ENCODE measurements at places on chromosomes 7 and 10.

GRCh38 chr10:7432884-7433726 lies 22.3 kb upstream of the SFMBT2 start:
- no peak for DNase-seq

- no peak for DNase-seq
These were observed 8.9 kb upstream of the CUBN start for GRCh38 chr10:17138460-17139042.

- no peak for DNase-seq
These were observed 10.0 kb downstream of the MTURN start for GRCh38 chr7:30144657-30145306.

- no peak for DNase-seq
These were observed 80.4 kb upstream of the GPR26 start for GRCh38 chr10:123585477-123586445.

- no peak for DNase-seq
These were observed 997.3 kb downstream of the REEP3 start for GRCh38 chr10:64518456-64518855.

GRCh38 chr7:130444234-130444633 lies 3.4 kb upstream of the CEP41 start:
- no peak for DNase-seq

DNA sequence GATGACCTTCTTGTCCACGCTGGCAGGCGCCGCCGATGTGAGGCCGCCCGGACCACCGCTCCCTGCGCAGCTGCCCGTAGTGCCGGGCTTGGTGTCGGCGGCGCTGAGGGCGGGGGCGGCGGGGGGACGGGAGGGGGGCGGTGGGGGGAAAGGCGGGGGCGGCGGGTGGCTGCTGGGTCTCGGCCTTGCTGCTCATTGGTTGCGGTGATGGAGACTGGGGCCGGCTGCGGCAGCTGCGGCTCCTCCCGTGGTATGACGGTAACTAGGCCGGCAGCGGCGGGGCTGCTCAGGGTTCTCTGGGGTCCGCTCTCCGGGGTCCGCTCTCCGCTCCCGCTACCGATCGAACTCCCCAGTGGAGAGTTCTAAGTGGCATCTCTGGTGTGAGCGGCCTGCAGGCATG lies 1.8 kb upstream of the EFCAB10 start:
- DNase-seq = no peak

GRCh38 chr7:44761207-44762161 lies 12.8 kb downstream of the ZMIZ2 start:
- DNase-seq = no peak

DNA sequence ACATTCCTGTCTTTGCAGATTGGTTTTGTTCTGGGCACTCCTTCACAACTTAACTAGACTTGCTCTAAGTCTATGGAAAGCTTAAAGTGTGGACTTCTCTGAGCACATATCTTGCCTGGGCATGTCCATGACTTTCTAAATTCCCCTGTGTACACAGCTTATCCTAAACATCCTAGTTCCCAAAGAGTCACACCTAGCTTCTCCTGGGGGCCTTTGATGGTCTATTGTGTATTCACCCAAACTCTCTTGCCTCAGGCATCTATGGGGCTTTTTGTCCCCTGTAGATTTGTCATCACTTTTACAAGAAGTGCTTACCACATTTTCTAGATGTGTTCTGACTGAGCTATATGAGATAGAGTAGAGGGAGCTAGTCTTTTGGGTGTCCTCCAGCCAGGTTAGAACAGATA lies 12.2 kb upstream of the ZNF488 start:
- DNase-seq = no peak

DNA sequence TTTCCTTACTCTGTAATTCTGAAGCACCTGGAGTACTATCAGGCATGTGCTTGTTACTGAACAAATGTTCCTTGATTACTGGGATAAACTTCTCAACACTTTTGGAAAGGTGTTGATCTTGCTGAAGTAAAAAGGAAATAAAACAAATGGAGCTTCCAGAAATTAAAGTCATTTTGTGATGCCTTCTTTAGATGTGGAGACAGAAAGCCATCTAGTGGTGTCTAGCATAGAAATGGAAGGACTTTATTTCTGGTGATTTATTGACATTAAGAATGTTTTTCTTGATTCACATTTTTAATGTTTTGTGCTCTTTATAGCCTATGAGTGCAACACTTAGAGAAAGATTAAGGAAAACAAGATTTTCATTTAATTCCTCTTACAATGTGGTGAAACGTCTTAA lies 1.4 kb downstream of the SFR1 start:
- DNase-seq = peak; percentile 24

DNA sequence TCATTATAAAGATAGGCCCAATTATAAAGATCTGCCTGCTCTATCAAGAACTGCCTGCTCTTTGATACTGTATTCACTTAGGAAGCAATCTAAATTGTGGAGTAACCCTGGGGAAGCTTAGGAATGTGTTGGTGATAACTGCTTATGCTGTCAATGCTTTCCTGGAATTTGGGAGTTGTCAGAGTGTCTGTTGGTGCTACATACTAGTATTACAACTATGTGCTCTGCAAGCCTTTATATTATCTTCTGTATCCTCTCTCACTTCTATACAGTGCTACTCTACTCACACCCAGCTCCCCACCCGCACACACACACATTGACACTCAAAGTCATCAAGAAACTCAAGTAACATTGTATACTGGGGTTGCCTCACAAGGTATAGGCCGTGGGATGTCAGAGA lies 6.1 kb downstream of the ZNF277 start:
- DNase-seq = no peak

DNA sequence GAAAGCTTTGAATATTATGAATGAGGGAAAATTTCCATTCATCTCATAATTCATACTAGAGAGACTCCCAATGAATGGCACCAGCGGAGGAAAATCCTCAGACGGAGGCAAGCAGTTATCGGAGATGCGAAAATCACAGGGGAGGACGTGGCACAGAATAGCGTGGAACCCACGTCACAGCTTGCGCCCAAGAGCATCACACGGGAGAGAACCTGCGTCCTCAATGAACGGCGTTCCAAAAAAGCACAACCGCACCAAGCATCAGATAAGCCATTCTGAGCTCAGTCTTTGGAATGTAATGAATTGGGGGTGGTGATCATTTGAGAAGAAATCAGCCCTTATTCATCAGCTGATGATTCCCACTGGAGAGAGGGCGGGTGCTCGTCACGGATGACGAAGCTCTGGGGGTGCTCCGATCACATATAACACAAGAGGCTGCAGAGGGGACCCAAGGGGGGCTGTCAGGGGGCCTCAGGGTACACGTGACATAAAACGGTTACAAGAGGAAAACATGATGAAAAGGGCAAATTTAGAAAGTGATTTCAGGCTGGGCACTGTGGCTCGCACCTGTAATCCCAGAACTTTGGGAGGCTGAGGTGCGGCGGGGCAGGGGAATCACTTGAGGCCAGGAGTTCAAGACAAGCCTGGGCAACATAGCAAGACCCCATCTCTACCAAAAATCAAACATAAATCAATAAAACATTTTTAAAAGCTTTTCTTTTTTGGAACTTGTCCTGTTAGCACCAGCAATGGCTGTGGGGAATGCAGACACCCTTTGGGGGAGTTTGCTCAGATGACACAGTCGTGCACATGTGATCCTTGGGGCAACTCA lies 33.8 kb upstream of the FIS1 start:
- no peak for DNase-seq

DNA sequence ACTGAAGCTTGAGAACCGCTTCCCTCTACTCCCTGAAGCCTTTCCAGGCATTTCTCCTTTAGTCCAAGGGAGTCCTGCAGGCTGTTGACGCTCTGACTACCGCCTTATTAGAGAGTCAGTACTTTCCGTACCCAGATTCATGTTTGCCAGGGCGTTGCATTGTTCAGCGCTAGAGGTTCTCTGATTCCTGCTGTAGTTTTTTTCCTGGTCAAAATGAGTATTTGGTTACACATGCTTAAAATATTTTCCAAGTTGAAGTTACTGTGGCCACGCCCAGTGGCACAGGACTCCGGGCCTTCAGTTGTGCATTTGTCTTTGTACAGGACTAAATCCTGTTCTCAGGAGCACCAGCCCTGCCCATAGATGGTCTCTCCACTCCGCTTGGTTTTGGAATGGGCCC lies 7.9 kb downstream of the MTURN start:
- no peak for DNase-seq

DNA sequence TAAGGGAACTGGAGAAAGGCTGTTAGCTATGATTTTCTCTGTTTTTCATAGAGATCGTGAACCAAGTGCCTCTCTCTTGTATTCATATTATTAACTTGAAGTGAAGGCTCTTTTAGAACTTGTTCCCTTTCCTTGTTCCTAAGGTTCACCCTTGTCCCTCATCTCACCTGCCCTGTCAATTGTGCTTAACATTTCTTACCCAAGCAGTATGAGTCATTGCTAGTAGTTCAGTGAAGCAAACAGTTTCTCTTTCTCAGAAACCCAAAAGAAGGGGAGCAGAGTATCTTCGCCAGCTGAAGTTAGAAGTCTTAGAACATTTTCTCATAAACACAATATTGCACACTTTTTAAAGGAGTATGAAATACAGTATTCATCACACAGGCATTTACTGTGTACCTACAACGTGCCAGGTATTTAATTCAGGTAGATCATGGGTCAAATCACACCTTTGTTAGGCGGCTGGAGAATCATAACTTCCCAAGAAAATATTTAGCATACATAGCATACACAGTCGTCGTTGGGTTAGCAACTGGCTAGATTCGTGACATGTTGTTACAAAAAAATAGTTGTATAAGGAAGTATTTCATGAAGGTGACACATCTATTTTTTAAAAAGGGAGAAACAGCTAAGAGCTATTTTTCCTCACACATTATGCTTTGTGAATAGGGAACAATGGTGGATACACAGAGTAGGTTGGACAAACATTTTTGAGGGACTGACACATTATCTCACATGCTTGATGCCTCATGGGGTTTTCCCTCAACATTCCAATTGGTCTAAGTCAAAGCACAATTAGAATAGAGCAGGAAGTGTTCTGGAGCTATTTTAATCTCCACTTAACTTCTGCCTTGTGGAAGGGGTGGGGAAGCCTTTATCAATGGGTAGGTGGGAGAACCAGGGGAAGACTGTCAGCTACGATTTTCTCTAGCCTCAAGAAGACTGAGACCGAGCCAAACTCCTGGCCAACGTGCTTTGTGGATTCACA lies 13.2 kb downstream of the HDAC9 start:
- DNase-seq = peak; percentile 44

- no peak for DNase-seq
These were observed 338.6 kb upstream of the NFE2L3 start for GRCh38 chr7:25813381-25813780.

GRCh38 chr7:27165089-27165995 lies at the start of gene HOXA9:
Gene HOXA9 (minus strand): TSS chr7:27165537. CDS start chr7:27165457, 80 bp downstream.
- no peak for DNase-seq

DNA sequence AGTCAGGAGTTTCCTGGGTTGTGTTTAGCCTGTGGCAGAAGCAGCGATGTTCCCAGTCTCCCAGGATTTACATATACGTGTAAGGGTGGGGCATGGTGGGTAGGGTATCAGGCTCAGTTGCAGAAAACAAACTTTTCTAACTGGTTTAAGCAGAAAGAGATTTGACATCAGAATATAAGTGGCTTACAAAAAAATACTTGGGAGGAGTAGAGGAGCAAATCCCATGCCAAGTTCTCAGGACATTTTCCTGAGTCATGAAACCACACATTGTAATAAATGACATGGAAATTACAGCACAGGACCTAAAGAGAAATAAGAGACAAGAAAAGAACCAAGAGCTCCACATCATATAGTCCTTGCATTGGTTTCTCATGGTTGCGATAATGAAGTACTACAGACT lies 26.2 kb upstream of the FRMD4A start:
- DNase-seq = no peak

- DNase-seq = no peak
These were observed 83.0 kb upstream of the DNAJB6 start for GRCh38 chr7:157253850-157254249.

DNA sequence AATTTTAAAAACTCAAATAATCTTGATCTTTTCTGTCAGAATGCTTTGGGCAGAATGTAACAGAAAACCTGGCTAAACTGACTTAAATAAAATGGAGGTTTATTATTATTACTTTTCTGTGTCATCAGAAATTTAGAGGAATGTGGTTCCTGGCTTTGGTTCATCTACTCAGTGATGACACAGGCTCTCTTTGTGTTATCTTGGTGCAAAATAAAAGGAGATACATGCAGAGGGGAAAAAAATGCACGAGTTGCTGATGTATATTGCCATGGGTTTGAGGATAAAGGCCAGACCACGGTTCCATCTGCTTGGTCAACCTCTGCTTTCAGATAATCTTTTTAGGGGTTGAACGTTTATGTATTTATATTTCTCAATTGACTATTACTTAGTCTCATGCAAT lies 181.4 kb downstream of the SUGCT start:
- DNase-seq = no peak

GRCh38 chr7:149809215-149809614 lies 29.0 kb upstream of the ZNF862 start:
- DNase-seq = no peak

DNA sequence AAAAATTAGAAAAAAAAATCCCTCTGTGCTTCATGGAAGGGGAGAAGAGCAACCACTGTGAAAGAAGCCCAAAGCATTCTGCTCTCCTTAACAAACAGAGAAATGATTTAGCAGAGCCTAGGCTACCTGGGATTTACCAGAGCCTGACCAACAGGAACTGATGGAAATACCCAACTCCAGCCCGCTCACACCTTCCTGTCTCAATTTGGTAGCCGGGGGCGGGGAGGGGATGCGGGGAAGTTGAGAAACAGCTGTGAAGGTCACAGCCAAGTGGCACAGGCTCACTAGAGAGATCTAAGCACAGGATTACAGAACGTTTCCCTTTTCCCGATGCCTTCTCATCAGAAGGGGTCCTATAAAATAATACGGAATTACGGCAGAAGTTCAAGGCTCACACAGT lies 17.6 kb downstream of the RSU1 start:
- no peak for DNase-seq

DNA sequence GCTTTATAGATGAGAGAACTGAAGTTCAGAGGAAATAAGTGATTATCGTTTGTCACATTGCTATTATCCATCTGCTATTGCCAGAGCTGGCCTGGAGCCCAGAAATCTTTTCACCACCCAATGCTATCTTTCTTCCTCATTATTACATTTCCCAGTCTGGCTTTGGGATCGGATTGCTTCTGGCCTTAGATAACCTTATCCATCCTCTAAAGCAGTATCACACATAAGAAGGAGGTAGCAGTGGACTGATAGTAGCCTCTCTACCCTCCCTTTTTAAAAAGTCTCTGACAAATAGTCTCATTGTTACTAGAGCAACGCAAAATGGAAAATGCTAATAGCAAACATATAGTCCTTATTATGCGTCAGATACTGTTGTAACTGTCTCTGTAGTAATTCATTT lies 1.3 kb upstream of the CLDN12 start:
- no peak for DNase-seq

DNA sequence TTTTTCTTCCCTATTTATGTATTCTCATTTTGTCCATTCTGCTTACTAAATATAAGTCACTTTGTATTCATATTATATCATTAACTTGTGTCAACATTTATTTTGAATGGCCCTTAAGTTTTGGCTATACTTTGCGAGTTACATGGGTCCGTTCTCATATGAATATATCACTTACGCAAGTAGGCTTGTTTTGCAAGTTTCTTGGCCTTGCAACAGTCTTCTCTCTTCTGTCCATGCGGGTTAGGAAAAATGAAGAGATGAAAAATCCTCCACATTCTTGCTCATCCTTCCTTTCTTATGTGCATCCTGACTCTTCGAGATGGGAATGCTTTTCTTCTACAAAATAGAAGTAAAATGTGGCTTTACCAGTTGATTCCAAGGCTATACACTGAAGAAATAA lies 82.8 kb downstream of the GPR158 start:
- no peak for DNase-seq

Data from activated CD4-positive, alpha-beta T cell treated with anti-CD3 and anti-CD28 coated beads, Interleukin-10, Interleukin-2, amounts not matched to agents 100 ng/mL and 50 ng/mL, durations not matched to agents 16 hours and 8 hours (primary cell).